B cell (primary cell): ENCODE measurements at places on chromosomes 5 and 9. TPM values are rescaled to one million over a fixed set of nuclear protein-coding genes. Genes with fewer than 3 reads are reported as not detected.

TAF11L5 gene
- not detected in 2 replicates for total RNA-seq

PCDHGB1 gene
- 0.66 and 0.69 TPM in 2 replicates for total RNA-seq

RNF180 gene
- total RNA-seq: not detected in 2 replicates

GFRA3 gene
- not detected in 2 replicates for total RNA-seq

ADAMTS2 gene
- not detected in 2 replicates for total RNA-seq

CD14 gene
- total RNA-seq: 0.97 and 1.8 TPM in 2 replicates

TEX48 gene
- total RNA-seq: not detected in 2 replicates

PCDHGA1 gene
- total RNA-seq: 0.53 and 0.64 TPM in 2 replicates

ZNF462 gene
- not detected in 2 replicates for total RNA-seq

KCTD16 gene
- 0.17 TPM in 1 of 2 replicates, not detected in the other for total RNA-seq

PRLR gene
- total RNA-seq: 0.39 and 0.51 TPM in 2 replicates

DIRAS2 gene
- not detected in 2 replicates for total RNA-seq

CDC20B gene
- total RNA-seq: not detected in 2 replicates

FOXD4L4 gene
- 0.90 and 1.1 TPM in 2 replicates for total RNA-seq

ANKRD20A1 gene
- total RNA-seq: 1.3 TPM in 1 of 2 replicates, not detected in the other

LCN1 gene
- total RNA-seq: not detected in 2 replicates

PCA3 gene
- total RNA-seq: not detected in 2 replicates

ZDHHC11B gene
- total RNA-seq: 0.10 and 0.52 TPM in 2 replicates

GHR gene
- not detected in 2 replicates for total RNA-seq

GRAMD2B gene
- 2.7 and 3.6 TPM in 2 replicates for total RNA-seq

ANKRD34B gene
- not detected in 2 replicates for total RNA-seq

NEURL1B gene
- total RNA-seq: 0.12 and 0.17 TPM in 2 replicates

ADCY2 gene
- not detected in 2 replicates for total RNA-seq
